EH (cell line): ENCODE measurements at places on chromosomes 3 and 15.

DNA sequence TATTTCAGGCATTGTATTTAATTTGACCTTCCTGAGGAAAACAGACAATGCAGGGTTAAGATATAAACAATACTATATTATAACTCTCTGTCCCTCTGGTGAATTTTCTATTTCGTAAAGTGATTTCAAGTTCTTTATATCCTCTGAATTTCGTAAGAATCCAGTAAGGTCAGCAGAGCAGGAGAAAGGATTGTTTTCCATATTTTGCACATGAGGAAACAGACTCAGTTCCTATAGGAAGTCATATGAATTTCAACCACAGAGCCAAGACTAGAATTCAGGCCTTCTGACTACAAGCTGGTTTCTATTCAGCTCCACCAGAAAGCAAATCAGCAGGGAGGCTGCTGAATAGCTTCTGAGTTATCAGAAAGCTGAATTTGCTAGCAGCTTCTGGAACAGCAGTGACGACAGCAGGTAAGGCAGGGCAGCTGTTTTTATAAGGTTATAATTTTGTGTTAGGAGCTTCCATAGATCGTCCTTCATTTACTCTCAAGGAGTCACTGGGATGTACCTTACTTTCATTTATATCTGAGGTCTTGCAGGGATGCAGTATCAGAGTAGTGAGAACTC lies 11.1 kb upstream of the PLAAT1 start:
- no peak for DNase-seq

GRCh38 chr15:85002517-85002916 lies 20.9 kb downstream of the PDE8A start:
- no peak for DNase-seq

GRCh38 chr15:48266024-48266689 lies 60.1 kb downstream of the SLC12A1 start:
- peak; percentile 3 for DNase-seq

DNA sequence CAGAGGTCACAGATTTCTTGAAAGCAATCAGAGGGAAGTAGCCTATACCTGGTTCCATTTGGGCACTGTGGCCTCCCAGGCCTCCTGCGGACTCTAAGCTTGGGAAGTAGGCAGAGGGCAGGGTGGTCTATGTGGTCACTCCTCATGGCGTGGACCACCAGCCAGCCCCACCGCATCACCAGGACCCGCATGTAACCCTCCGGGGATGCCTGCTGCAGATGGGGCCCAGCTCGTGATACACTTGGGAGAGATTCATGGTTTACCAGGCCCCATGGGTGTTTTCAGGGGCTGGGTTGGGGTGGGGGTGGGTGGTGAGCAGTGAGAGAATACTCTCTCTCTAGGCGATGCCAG lies 123.7 kb downstream of the ASB7 start:
- DNase-seq = no peak

DNA sequence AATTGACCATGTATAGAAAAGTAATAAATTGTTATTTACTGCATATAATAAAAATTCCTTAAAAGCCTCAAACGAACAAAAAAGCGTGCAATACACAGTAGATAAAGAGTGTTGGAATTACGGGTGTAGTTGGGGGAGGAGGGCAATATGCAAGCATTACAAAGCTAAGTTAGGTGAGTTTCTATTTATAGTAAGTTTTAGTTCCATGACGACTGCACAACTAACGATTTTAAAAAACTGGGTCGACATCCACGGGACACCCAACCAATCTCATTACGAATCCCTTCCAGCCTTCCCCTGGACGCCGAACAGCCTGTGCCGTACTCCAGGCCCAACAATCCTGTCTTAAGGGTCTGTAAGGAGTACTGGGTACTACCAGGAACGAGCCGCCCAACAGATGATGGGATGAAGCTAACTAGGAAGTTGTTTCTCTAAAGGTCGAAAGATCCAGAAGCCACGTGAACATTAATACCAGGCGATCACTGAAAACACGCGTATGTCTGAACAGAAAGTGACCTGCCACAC lies 677 bp downstream of the POLQ start:
- DNase-seq = peak; percentile 16

DNA sequence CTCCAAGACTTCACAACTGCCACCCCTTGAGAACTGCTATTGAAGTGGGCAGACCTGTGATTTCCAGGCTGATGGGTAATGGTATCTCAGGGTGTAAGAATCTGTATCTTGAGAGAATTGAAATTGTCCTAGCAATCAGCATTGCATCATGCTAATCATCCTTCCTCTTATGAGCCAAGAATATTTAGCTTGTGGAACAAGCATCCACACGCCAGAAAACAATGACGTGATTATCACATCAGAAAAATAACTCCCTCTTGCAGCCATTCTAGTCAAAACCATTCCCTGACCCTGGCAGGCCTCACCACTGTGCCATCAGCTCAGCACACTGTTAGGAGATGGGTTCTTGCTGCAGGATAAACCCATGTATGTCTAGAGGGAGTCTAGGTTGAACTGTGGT lies 6.7 kb downstream of the BCL2L10 start:
- no peak for DNase-seq

- DNase-seq = no peak
Measured at GRCh38 chr3:152885076-152885475, 50.1 kb downstream of the P2RY1 start.

- peak; percentile 79 for DNase-seq
Measured at GRCh38 chr3:179526989-179527391, 35.7 kb upstream of the ACTL6A start.

DNA sequence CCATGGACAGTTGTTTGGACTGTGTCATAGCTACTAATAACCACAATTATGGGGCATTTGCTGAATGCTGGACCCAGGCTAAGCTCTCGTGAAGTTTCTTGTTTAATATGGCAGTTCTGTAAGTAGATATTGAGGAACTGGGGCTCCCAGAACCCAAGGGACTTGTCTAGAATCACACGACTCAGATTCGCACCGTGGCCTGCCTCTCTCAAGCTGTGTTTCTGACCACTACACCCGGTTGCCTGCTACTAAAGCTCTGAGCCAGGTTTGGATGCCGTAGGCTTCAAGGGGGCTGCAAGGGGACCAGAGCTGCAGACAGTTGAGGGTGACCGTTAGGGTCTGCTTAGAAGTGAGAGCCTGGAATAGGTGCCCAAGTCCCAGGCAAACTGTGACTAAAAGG lies 11.5 kb downstream of the TEX264 start:
- no peak for DNase-seq

DNA sequence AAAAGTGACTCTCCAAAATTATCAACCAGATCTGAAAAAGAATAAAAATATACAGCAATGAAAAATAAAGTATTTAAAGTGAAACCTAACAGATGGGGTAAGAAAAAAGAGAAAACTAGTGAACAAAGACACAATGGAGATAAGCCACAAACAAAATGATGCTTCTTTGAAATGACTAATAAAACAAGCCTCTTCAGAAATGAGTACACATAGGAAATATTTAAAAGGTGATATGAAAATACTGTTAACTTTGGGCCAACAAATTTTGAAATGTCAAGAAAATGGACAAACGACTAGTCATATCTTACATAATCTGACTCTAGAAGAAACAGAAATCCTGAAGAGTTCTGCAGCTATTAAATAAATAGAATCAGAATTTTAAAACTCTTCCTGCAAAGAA lies 164.2 kb downstream of the ERC2 start:
- DNase-seq = no peak

GRCh38 chr3:169710619-169711018 lies 47.1 kb upstream of the MECOM start:
- no peak for DNase-seq

GRCh38 chr3:160665784-160666526 lies 11.0 kb upstream of the ARL14 start:
- DNase-seq = peak; percentile 93

GRCh38 chr15:67256051-67256450 lies 1.5 kb downstream of the IQCH start:
- no peak for DNase-seq

GRCh38 chr3:132569580-132569979 lies 27.5 kb upstream of the ACKR4 start:
- DNase-seq = peak; percentile 88

- DNase-seq = no peak
Measured at GRCh38 chr3:194462936-194463335, 23.9 kb downstream of the ATP13A3 start.

GRCh38 chr15:89109238-89109637 lies 21.0 kb downstream of the ABHD2 start:
- no peak for DNase-seq

DNA sequence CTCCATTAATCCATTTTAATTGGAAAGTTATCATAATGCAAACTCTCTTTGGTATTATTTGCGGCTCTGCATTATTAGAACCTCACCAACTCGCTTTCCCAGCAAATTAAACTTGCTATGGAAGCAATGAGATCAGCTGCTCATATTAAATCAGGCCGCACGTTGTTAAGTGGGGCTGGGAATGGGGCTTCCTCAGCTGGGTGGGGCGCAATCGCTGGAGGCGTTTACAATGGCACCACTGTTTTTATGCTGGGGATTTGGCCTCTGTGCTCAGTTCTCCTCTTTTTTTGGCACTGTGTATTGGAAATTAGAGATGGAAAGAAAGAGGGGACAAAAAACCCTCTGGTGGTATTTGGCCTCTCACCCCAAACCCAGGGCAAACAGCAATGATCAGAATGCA lies 72.2 kb downstream of the RPLP1 start:
- no peak for DNase-seq

DNA sequence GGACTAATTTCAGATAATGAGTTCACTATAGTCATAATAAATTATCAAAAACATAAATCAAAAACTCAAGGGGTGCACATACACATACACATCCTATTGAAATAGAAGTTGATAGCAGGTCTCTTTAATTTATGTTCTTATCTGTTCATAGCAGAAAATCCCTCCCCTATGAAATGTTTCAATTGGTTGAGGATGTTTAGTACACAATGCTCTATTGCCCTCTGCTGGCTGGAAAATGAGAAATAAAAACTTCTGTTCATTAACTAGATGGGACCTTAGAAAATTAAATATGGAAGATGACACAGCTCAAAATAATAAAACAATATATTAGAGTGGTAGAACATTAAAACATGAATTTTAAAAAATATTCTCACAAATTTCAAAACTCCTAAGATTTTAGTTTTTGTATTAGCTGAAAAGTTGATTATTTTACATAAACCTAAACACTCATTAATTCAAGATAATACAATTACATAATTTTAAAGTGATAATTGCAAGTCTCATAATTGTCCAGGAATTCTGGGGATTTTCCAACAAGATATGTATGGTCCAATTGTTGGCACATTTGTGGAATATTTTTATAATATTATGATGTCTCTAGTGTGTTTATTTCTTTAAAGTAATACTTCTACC lies 735.0 kb downstream of the ROBO1 start:
- DNase-seq = peak; percentile 69

DNA sequence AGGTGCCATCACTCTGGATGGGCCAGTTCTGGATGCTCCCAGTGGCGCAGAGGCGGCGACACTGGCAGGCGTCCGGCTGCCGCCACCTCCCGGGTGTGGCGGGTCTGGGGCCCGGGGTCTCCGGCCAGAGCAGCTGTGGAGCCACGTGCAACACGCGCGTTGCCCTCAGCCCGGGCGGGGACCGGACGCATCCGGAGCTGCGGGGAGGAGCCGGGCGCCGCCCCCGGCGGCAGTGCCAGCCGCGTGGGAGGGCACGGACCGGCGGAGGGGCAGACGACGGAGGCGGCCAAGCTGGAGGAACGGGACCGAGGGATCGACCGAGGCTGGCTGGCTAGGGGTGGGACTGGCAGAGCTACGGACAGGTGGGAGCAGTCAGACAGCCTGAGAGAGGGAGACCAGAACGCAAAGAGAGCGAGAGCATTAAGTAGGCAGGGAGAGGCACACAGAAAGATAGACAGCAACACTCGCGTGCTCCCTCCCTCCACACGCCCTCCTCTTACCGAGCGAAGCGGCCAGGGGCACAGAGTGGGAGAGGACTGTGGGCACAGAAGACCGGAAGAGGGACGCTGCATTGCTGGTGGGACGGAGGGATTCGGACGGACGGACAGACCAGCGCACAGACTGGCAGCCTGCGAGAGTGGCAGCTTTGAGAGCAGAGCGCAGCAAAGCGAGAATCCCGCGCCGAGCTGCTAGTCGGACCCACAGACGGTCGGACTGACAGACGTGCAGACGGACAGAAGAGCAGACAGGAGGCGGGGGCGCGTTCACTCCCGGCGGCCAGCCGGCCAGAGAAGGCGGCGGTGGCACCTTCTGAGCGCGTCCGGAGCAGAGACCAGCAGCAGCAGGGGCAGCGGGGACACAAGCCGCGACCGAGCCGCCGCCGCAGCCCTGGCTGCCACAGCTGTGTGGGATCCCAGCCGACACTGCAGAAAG lies at the start of gene ARPP21:
ARPP21 (plus strand) TSS at position 272 of the 933 bp plus-strand sequence. CDS start 42,227 bp downstream, outside the sequence.
- DNase-seq = peak; percentile 1

- peak; percentile 45 for DNase-seq
Measured at GRCh38 chr15:68158046-68158628, 47.0 kb downstream of the CALML4 start.

DNA sequence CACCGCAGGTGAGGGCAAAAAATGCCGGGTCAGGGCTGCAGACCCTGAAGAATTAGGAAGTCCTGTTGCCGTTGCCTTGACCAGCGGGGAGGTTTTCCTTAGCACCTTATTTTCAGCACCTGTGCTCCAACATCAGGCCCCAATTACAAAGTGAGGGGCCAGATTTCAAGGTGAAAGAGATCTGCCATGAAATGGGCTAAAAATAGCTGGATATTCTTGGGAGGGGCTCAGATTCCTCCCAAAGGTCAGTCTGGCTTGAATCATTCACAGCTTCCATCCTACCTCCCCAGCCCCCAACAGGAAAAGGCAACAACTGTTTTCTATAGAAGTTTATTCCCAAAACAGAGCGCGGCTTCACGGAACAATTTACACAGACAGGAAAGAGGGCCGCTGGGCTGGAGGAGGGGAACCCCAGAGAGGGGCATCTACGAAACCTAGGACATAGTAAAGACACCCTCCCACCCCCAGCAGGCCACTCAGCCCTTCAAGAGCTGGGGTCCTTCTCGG lies 941 bp upstream of the SLC26A6 start:
- peak; percentile 23 for DNase-seq

DNA sequence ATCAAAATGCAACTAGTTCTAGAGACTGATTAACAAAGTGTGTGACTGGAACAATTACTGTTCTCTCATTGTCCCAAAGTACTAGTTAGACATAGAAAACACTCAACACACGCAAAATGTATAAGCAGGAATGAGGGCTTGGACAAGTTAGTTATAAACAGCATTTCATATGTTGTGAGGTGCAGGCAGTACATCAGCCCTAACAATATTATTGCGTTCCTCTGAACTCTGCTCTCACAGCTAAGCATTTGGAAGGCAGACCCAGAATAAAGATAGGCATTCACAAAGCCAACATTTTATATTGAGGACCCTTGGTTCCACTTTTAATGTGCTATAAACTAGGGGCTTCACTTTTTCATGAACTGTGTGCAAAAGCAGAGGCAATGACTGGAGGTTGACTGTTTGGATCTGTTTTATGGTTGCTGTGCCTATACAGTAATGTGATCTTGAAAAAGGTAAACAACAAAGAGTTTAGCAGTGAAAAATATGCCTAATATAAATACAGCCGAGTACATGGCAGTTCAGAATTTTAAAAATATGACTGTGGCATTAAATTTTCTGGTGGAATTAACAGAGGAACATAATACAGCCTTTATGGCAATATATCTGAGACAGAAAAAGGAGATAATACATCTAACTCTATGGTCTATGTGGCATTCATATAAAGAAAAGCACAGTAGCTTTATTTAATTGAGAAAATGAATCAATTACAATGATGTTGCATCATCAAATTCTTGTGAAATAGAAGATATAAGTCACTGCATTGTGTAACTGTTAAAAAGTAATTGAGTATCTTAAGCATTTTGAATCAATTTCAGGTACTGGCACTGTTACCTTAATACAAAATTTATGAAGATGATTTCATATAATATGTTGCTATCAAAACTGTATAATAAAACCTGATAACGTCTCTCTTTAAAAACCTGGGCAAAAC lies 80.0 kb upstream of the SKOR1 start:
- peak; percentile 18 for DNase-seq

- DNase-seq = no peak
Measured at GRCh38 chr3:184687363-184688015, 24.4 kb downstream of the MAGEF1 start.
